SHP77 (cell line): ENCODE measurements at places on chromosomes 1 and 21.

- no peak for DNase-seq
Observed at GRCh38 chr1:19837866-19838265, 22.8 kb upstream of the RNF186 start.

GRCh38 chr1:15401391-15402055 lies 8.2 kb upstream of the EFHD2 start:
- DNase-seq, result no peak

DNA sequence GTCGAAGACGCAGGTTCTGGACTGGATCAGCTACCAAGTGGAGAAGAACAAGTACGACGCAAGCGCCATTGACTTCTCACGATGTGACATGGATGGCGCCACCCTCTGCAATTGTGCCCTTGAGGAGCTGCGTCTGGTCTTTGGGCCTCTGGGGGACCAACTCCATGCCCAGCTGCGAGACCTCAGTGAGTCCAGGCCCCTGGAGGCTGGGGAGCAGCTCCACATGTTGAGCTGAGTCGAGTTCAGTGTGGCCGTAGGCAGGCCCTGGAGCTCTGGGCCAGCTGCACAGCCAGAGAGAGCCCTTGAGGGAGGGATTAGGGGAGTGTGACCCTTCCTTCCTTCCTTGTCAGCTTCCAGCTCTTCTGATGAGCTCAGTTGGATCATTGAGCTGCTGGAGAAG lies 1.6 kb downstream of the ELF3 start:
- DNase-seq, result no peak

- DNase-seq, result peak; percentile 72
Observed at GRCh38 chr1:112715264-112716053, at the start of gene PPM1J. TSS of gene PPM1J (minus strand) at chr1:112715332. CDS start at chr1:112715301, 31 bp downstream.

DNA sequence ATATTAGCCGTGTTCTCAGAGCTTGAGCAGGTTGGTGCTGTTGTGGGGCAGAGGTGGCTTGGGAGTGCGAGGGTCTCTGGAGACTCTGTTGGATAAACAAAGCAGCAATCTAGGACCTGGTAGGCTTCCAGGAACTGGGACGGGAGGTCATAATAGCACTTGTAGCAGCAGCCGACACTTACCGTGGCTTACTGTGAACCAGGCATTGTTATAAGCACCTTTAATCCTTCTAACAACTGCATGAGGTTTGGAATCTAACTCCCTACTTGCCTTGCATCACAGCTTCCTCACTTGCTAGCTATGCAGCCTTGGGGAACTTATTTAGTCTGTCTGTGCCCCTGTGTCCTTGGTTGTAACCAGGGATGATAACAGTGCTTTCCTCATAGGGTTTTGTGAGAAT lies 94.9 kb downstream of the NAV1 start:
- DNase-seq, result no peak

GRCh38 chr1:41582351-41582750 lies 97.9 kb upstream of the EDN2 start:
- no peak for DNase-seq

DNA sequence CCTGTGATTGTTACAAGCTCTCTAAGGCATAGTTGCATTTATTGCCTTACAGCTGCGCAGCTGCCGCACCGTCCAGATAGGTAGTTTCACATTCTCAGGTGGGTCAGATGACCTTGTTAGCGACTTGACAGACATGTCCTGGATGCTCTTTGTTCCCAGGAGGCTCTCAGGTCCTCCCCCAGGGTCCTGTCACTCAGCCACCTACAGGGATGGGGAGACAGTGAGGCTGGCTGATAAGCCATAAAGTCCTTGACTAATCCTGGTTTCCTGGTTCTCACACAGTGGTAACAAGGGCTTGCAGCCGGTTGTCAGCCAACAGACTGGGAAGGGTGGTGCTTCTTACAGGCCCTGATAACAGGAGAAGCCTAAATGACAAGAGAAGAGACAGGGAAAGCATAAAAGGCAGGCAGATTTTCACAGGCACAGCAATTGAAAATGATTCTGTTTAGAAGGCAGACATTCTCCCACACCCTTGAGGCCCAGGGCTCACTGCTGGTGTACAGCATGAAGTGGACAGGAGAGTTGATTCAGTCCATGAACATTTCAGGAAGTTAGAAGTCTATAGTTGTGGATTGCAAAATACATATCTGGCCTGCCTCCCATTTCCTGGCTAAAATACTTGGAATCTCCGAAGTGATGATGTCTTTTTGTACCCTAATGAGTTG lies 2.9 kb downstream of the ARF1 start:
- DNase-seq, result no peak

- DNase-seq, result no peak
Observed at GRCh38 chr1:114368560-114369255, 142.3 kb downstream of the TRIM33 start.

GRCh38 chr1:56827711-56828110 lies 8.5 kb upstream of the FYB2 start:
- no peak for DNase-seq

DNA sequence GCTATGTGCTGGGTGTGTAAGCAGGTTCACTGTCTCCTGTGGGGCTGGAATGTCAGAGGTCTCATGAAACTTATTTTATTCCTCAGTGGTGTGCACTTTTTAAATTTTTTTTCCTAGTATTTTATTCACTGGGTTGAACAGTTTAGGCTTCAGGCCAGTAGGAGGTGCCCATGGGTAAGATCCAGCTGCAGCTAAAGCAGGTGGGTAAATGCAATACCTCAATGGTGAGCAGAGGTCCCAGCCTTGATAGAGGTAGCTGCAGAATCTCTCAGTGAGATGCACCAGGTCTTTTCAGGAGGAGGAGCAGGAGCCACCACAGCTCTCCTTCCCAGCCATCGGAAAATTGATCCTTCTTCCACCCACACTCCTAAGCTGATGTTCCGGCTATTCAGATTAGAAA lies 12.6 kb upstream of the OR6N2 start:
- DNase-seq, result no peak
